Fibroblast of skin of scalp (primary cell): ENCODE measurements at places on chromosomes 1 and 21.

- DNase-seq = no peak
Measured at GRCh38 chr1:232776526-232777106, 28.6 kb upstream of the MAP10 start.

DNA sequence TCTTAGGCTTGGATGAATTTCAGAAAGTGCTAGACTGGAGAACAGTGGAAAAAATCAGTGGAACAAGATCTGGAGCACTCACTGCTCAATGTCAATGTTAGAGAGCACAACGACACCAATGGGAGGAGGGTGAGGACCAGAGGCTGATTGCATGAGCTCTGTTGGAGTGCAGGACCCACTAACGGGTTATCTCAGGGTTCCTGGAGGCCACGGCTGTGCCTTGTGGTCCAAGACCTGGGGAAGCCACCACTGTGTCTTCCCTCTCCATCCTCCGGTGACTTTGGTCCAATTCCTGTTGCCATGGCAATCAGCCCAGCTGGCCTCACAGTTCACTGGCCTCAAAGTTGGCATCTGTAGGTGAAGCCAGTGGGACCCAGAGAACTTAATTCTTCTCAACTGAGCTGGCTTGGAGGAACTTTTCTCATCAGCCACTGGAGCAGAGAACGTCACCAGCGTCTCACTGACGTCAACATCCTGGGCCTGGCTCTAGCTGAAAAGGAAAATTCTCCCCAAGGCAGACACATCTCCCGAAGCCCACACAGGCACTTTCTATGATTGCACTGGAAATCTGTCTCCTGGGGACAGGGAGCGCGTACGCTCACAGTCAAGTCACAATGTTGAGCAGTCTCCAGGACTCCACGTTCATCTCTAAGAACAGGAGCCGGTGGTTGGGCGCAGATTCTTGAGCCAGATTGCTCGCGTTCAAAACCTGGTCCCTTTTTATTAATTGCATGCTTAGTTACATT, 21.9 kb upstream of the GPR157 start:
- peak; percentile 51 for DNase-seq

DNA sequence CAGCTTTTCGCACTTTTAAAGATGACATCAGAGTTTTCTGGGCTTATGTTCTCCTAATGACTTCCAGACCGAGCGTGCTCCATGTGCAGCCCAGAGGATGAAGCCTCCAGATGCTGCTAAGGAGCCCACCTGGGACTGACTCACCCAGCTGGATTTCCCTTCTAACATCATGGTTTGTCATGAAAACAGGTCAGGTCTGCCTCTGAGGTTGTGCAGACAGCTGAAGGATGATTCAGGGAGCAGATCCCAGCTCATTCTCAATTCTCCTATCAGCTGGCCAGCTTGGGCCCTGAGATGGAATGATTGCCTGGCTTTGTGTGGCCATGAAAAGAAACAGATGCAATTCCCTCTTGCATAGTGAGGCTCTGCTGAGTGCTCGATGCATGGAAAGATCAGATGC, 123.9 kb upstream of the DUSP10 start:
- DNase-seq = peak; percentile 34

GRCh38 chr1:166378805-166379204, 212.0 kb upstream of the FAM78B start:
- no peak for DNase-seq

- no peak for DNase-seq
Measured at GRCh38 chr1:225770561-225771248, 6.9 kb upstream of the SRP9 start.

DNA sequence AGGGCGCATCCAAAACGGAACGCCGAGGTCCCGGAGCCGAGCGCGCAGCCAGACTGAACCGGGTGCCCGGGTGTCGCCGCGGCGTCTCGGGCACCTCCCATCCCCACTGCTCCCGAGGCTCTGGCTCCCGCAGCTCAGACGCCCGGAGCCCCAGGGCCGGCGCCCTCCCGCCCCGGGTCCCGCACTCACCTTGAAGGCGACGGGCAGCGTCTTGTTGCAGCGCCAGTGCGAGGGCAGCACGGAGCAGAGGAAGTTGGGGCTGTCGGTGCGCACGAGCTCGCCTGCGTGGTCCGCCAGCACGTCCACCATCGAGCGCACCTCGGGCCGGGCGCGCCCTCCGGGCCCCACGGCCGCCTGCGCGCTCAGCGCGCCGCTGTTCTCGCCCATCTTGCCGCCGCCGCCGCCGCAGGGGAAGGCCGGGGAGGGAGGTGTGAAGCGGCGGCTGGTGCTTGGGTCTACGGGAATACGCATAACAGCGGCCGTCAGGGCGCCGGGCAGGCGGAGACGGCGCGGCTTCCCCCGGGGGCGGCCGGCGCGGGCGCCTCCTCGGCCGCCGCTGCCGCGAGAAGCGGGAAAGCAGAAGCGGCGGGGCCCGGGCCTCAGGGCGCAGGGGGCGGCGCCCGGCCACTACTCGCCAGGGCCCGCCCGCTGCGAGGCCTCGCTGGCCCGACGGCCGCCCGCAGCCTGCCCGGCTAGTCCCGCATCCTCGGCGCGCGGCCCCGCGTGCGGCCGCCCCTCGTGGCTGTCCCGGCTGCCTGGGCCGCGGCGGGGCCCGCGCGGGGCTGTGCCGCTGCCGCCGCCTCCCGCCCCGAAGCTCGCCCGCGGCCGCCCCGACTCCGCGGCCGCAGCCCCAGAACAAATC, 447 bp downstream of the RUNX3 start:
- DNase-seq = peak; percentile 42

DNA sequence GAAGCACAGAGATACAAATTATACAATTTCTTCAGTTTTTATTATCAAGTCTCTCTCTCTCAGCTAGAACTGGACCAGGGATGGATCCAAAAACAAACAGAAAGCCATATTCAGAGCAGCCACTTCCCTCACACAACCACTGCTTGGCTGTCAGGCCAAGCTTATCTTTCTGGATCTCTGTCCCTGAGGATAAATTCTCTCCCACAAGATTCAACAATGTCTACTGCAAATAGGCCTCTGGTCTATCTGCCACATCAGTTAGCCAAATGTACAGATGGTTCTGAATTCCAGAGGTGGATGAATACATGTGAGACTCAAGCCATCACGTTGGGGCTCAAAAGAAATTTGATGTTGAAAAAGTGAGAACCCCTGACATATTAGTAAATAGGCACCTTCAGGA, 350.9 kb downstream of the LTN1 start:
- DNase-seq = no peak

DNA sequence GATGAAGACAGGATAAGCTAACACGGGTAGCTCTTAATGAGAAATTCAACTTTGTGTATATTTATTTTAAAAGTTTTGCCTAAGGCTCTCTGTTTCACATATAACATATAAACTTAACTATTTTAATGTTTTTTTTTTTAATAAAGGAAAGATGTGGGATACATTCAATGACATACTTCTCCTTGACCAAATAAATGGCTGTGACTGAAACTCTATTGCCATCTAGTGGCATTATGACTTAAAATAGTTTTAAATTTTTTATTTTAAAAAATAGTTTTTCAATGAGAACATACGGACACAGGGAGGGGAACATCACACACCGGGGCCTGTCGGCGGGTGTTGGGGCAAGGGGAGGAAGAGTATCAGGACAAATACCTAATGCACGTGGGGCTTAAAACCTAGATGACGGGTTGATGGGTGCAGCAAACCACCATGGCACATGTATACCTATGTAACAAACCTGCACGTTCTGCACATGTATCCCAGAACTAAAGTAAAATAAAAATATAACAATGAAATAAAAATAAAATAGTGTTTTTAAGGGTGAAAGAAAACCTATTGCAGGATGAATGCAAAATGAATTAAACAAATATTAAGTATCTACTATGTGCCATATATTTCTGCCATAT, 83.4 kb downstream of the LYST start:
- peak; percentile 73 for DNase-seq

GRCh38 chr1:110057963-110058518, 12.4 kb downstream of the ALX3 start:
- DNase-seq = no peak

GRCh38 chr1:93751377-93752250, 70.0 kb upstream of the BCAR3 start:
- no peak for DNase-seq

DNA sequence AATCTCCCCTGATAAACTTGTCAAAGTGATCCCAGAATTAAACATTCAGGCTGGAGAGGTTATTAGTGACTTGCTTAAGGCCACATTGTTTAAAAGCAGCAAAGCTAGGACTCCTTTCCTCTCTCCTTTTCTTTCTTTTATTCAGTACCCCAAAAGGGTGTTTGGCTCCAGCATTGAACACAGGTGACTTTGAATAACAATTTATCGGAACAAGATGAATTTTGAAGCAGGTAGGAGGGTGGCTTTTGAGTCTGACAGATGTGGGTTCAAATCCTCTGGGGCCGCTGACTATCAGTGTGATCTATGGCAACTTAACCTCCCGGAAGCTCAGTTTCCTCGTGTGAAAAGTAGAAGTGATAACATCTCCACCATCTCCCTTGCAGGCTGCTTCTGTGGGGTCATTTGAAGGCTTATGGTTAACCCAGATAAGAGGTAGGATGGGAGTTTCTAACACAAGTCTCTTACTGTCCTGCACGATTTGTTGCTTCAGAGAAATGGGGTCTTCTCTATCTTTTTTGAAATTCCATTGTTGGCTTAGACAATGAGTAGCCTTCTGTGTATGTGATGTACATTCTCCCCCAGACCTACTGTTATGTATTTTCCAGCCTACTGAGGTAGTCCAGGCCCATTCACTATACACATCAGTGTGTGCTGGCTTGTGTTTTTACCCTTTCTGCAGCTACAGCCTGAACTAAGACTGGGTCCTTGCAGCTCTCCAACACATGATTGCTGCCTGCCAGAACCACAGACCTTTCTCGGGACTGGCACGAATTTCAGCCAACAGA, 29.0 kb downstream of the JUN start:
- DNase-seq = no peak

DNA sequence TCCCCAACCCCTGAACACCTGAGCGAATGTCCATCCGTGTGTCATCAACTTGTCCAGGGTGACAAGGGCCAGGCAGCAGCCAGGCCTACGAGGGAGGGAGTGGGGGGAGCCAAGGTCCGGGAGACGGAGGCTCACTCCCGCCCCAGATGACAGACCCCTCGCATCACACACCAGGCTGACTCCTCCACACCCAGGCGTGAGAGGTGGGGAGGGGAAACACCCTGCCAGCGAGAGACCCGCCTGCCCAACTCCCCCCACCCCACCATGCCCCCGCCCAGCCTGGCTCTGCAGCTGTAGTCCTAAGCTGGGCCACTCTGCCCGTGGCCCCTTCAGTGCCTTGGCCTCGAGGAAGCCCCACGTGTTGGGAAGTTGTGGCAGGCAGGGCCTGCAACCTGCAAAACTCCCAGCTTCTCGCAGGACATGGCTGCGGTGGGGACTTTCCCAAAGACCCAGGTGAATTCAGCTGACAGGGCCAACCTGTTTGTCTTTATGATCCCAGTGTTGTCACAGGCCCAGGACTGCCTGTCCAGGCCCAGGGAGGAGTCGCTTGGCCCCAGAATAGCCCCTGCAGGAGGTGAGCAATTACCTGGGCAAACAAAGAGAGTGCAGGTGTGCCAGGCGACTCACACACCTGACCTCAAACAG, 62.9 kb downstream of the RIPK4 start:
- DNase-seq = no peak

- DNase-seq = peak; percentile 20
Measured at GRCh38 chr1:78492386-78492950, 1.7 kb downstream of the PTGFR start.

DNA sequence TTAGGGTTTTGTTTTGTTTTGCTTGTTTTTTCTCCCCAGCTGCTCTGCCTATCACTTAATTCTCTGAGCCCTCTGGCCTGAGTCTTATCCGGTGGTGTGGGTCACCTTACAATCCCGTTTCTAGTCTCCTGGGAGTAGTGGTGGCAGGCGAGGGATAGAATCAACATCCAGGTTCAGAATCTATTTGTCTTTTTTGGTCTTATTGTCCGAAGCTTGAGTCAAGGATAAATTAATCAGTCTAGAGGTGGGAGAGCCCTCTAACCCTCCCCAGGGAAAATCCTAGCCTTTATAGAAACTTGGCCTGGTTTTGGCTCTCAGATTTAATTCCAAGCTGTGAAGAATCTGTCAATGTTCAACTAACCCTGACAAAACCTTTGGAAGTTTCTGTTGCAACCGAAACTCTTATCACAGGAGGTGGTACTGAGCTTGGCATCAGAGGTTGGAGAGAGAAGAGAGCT, 246.3 kb downstream of the FGGY start:
- no peak for DNase-seq

- DNase-seq = no peak
Measured at GRCh38 chr21:45583831-45584509, 41.7 kb upstream of the SLC19A1 start.

DNA sequence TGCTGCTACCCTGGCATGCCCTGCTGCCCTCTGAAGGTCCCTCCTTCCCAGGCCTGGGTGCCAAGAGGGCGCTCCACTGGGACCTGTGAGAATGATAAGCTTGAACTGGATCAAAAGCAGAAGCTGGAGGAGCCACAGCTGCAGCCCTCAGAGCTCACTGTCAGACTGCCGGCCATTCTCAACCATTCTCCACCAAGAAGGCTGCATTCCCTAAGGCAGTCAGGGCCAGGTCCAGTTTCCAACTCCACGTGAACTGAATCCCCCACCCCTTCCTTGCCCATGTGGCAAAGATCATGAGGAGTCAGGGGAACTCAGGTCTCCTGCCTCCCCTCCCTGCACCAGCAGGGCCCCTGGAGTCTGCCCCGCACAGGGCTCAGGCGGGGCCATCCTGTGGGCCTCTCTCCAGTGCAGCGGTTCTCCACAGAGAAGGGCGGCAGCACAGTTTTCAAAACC, 19.5 kb downstream of the SLC1A7 start:
- no peak for DNase-seq

DNA sequence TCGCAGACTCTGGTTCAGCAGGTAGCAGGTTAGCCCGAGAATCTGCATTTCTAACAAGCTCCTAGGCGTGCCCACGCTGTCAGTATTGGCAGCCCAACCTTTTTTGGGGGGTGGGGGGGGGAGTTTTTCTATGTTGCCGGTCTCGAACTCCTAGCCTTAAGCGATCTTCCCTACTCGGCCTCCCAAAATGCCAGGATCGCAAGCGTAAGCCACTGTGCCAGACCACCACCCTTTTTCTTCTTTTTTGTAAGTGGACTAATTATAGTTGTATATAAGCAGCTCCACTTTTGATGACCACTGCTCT, 480 bp upstream of the MIS18A start:
- no peak for DNase-seq

DNA sequence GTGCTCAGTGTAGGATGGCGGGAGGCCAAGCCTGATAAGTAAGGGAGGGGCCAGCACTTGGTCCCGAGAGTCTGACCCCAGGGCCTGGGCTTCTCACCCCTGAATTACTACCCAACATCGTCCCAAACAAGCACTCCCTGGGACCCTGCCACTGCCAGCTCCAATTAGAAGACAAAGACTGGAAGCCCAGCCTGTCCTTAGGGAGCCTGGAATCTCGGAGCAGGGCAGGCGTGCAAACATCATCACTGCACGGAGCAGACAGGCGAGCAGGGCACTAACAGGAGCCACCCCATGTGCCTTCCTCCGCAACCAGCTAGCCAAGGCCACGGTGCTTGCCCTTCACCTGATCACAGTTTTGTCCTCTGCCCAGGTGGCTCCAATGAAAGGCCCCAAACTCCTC, 23.2 kb downstream of the KCNAB2 start:
- DNase-seq = no peak

DNA sequence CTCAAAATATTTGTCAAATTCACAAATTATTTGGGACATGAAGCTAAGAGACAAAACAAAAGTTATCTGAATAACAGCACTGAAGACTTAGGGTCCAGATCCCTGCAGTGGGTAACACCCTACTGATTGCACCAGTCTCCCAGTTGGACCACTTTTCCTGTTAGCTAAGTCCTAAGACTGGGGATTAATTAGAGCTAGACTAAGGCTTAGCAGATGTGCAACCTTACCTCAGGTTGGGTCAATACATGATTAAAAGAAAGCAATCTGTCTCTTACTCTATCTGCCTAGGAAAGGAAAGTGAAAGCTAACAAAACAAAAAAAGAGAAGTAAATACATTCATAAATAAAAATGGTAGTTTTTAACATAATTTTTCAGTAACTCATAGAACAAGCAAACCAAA, 737.2 kb upstream of the CHRM3 start:
- DNase-seq = no peak
